ENCODE measurements at places on chromosomes 12 and 14. TPM values are rescaled to one million over a fixed set of nuclear protein-coding genes. Genes with fewer than 3 reads are reported as not detected.

The TEX52 gene
- total RNA-seq = not detected

The STON2 gene
- 0.66 TPM for total RNA-seq

The KRT77 gene
- not detected for total RNA-seq

The KCNH3 gene
- total RNA-seq = under 0.01 TPM

The C14orf132 gene
- 8.2 TPM for total RNA-seq
